Stimulated activated CD4-positive, alpha-beta T cell treated with anti-CD3 and anti-CD28 coated beads, Interleukin-1b, Interleukin-23, amount 100 ng/mL, for 4 hours (primary cell): ENCODE measurements at places on chromosomes 3 and 15.

DNA sequence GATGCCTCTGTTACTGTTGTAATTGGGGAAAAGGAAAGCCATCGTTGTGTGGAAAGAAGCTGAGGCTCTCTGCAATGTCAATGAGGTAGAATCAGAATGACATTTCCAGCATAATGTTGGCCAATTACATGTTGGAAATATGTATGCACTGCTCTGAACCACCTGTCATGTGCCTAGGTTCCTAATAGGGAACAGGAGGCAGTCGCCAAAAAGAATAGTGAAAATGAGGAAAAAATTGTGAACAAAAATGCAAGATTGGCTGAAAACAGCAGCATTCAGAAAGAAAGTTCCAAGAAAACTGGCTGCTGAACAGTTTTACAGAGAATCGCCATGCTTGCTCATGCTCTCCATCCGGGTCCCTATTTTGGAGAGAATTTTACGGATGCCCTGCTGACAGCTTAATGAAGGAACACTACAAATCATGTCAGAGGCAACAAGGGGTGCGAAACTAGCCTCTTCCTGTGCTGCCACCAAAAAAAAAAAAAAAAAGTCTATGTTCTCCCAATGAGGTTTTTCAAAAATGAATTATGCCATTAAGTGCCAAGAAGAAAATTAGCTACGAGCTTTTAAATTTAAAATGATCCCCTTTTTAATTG is 305.9 kb upstream of the ARRDC4 start:
- DNase-seq, result no peak

DNA sequence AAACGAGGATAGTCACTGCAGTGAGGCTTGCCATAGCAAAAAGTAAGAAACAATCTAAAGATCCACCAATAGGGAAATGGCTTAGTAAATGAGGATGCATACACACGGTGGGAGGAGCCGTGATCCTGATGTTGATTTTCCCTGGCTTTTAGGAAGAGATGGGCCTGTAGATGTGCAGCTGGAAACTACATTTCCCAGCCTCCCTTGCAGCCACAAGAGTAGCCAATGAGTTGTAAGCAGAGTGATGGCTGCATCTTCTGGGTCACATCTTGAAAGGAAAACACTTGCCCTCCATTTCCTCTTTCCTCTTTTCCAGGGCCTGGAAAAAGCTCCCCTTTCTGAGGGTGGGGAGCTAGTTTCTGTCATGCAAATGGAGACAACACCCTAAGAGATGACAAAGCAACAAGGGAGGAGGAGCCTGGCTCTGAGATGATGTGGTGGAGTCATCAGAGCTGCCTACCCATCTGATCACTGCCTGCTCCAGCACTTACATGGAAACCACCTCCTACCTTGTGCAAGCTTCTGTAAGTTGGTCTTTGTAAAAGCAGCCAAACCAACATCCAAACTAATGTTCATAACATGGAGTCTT is 139.1 kb downstream of the TLE3 start:
- no peak for DNase-seq

DNA sequence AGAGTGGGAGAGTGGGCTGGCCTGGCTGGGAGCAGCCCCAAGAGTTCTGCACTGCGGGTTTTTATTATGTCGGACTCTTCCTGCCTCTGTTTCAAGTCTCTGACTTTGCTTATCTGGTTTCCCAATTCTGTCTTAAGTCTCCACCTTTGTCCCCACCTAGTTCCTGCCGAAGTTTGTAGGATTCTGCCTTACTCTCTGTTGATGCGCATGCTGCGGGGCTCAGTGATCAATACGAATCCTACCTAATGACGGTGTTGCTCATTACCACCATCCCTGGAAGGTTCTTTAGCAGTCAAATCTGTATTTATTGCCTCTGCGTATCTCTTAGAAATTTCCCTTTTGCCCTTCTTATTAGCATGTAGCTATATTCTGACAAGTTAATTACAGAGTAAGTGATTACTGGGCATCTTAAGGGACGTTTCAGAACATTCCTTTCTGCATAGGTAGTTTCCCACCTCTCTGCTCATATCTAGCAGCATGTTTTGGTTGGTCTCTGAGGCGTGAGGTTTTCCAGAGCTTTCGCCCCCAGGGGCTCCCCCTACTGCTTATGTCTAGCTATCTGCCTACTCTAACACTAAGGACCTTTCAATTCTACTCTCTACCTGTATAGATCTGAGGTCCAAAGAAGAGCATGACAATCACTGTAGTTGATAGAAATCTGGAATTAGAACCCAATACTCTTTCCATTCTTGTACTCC is 236.0 kb upstream of the EIF1B start:
- no peak for DNase-seq

GRCh38 chr3:189773056-189773455 is 141.9 kb downstream of the TP63 start:
- no peak for DNase-seq

DNA sequence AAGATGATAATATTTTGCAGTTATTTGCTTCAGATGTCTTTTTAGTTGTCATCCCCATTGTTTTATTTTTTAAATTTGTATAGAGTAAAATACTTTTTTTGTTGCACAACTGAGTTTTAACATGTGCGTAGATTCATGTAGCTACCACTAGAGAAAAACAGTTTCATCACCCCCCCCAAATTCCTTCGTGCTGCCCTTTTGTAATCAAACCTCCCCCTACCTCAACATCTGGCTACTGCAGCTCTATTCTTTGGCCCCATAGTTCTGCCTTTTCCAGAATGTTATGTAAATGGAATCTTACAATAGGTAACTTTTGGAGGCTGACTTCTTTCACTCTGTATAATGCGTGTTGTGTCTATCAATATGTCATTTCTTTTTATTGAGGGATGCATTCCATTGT is 232.0 kb upstream of the RASGRP1 start:
- DNase-seq, result no peak

GRCh38 chr3:4375911-4376310 is 72.7 kb downstream of the SETMAR start:
- no peak for DNase-seq

DNA sequence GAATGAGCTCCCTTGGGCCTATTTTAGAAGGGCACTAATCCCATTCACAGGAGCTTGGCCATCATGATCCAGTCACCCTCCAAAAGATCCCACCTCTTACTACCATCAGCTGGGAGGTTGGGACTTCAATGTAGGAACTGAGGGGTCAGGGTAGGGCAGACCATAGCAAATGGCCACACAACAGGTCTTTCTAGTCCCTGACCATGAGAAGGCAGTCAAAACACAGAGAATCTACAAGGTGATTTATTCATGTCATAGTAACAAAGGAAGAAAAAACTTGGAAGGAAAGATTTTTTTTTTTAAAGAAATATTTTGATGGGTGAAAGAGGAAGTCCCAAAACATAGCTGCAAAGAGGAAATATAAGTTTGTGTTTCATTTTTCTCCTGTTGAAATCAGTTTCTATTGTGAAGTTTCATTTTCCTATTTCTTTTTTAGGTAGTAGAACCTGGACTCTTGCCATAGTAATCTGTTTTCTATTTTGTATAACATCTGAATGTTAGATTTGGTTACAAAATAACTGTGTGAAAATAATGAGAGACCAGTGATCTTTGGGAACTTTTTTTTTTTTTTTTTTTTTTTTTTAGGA is 23.5 kb upstream of the TNFSF10 start:
- DNase-seq, result no peak

GRCh38 chr3:132064114-132064513 is 29.3 kb upstream of the CPNE4 start:
- no peak for DNase-seq

- DNase-seq, result no peak
These were observed 24.4 kb upstream of the COPG1 start for GRCh38 chr3:129224984-129225393.

DNA sequence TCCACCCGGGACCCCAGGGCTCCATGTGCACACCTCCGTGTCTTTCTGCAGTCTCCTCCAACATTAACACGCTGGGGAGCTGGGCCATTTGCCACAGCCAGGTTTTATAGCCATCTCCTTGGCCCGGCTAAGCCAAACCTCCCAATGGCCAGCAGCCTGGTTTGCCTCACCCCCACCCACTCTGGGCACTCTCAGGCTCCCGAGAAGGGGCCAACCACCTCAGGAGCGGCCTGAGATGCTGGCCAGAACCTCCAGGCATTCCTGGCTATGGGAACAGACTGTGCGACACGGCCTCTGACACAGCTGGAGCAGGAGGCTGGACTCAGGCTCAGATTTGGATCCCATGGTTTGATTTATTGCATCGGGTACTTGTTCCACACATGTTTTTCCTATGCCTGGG is 289.7 kb downstream of the RPLP1 start:
- DNase-seq, result no peak

GRCh38 chr3:179292450-179292849 is 30.4 kb upstream of the ZNF639 start:
- DNase-seq, result no peak

DNA sequence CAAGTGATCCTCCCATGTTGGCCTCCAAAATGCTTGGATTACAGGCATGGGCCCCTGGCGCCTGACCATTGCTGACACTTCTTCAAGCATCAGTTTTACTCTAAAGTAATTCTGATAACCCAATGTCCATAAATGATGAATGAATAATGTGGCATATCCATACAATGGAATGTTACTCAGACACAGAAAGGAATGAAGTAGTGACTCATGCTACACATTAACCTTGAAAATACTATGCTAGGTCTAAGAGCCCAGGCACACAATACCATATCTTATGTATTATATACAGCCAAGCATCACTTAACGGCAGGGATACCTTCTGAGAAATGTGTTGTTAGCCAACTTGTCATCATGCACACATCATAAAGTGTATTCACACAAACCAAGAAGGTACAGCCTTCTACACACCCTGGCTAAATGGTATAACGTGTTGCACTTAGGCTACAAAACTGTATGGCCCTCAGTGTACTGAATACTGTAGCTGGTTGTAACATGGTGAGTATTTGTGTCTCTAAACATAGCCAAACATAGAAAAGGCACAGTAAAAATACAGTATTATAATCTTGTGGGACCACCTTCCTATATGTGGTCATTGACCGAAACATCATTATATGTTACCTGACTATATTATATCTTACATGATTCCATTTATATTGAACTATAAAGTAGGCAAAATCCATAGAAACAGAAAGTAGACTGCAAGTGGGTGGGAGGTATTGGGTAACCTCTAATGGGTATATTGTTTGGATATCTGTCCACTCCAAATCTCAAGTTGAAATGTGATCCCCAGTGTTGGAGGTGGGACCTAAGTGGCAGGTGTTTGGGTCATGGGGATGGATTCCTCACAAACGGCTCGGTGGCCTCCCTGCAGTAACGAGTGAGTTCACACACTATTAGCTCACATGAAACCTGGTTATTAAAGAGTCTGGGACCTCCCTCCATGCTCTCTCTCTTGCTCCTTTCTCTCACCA is 31.4 kb downstream of the MKRN2 start:
- no peak for DNase-seq

DNA sequence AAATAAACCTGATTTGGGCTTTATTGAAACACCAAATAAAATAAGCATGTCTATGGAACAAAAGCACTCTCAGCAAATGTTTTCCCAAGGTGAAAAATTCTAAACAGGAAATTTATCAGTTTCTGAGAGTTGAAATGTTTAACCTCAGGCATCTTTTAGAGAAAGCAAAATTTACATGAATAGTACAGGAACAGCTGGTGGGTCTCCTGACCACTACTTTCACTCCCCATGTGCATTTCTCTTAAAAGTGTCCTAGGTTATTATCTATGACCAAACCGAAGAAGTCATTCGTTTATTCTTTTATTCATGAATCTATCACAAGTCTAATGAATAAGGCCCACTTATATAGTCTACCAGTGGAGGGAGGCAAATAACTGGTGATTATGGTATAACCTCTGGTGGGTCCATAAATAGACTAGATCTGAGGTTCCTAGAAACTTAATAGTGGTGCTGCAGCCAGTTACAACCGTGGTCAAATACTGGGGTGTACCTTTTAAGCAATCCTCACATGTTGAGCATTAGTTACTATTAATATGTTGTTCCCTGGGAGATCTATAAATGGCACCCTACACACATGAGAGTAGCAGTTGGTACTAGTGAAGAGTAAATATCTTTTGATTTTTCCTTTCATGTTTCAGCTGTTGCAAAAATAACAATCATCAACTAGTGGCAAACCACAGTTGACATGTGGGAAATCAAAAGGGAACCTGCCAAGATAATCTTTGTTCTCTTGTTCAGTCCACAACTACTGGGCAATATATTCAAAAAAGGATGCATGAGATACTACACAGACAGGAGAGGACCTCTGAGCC is 169.3 kb upstream of the STAC start:
- DNase-seq, result no peak

- DNase-seq, result no peak
These were observed 133.4 kb downstream of the TPRA1 start for GRCh38 chr3:127457094-127457475.

DNA sequence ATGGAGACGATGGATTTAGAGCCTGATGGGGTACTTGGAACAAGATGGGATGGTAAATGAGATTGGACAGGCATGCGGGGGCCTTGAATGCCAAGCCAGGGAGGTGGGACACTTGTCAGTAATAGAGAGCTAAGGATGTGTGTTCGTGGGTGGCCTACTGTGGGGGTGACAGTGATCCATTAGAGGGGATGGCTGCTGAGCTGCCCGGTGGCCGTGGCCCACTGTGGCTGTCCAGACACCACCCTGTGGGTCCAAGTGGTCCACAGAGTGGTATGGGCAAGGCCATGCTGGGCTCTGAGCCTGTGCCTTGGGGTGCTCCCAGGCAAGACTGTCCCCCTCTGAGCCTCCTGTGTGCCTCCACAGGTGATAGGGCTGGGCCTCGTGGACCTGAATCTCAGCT is 17.5 kb downstream of the CAND2 start:
- DNase-seq, result no peak

DNA sequence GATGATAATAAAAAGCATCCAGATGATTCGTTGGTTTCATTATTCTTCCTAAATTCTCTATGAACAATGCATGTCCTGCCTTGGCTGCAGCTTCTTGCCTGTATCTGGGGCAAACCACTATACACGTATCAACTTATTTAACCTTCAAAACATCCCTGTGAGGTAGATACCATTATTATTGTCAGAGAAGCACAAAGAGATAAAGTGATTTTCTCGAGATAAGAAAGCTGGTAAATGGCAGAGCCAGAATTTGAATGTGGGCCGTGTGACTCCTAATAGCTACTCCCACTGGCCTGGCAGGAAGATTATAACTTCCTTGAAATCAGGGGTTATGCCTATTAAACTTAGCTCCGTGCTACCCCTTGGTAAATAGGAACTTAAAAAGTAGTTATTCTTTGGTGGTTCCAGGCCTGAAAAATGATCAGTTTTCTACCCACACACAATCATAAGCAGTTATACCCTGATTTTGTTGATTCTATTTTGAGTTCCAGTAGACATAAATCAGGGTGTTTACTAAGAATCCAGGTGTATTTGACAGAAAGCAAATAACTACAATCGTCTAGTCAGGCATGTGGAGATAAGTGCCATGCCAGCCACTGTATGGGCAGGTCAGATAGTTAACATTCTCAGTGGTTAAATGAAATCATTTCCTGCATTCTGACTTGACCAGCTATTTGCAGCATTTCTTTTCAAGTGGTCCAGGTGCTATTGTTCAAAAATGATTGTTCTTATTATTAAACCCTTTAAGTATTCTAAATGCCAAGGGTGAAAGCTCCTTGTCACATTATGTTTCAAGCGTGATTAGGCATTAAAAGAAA is 99.2 kb upstream of the LRRN1 start:
- no peak for DNase-seq
